Activated gamma-delta T cell treated with Interleukin-2 at 50 U/mL for 16 hours (primary cell): ENCODE measurements at places on chromosomes 6 and 20.
A peak's percentile ranks its signal among the peaks of the same experiment; 100 is the strongest.

DNA sequence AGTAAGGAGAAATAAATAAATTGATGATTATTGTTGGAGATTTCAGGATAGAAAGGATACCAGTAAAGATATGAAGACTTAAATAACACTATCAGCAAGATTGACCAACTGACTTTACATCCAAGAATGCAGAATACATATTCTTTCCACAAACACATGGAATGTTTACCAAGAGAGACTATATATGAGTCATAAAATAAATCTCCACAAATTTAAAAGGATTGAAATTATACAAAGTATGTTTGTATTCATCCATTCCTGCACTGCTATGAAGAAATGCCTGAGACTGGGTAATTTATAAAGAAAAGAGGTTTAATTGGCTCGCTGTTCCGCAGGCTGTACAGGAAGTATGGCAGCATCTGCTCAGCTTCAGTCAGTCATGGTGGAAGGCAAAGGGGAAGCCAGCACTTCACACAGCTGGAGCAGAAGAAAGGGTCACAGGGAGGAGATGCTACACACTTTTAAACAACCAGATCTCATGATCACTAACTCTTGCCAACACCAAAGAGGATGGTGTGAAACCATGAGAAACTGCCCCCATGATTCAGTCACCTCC lies 56.7 kb upstream of the TNFRSF21 start:
- DNase-seq = no peak

- no peak for DNase-seq
Measured at GRCh38 chr6:46756469-46757213, 9.9 kb downstream of the ANKRD66 start.

- no peak for DNase-seq
Measured at GRCh38 chr20:24134930-24135329, 146.4 kb upstream of the GGTLC1 start.

DNA sequence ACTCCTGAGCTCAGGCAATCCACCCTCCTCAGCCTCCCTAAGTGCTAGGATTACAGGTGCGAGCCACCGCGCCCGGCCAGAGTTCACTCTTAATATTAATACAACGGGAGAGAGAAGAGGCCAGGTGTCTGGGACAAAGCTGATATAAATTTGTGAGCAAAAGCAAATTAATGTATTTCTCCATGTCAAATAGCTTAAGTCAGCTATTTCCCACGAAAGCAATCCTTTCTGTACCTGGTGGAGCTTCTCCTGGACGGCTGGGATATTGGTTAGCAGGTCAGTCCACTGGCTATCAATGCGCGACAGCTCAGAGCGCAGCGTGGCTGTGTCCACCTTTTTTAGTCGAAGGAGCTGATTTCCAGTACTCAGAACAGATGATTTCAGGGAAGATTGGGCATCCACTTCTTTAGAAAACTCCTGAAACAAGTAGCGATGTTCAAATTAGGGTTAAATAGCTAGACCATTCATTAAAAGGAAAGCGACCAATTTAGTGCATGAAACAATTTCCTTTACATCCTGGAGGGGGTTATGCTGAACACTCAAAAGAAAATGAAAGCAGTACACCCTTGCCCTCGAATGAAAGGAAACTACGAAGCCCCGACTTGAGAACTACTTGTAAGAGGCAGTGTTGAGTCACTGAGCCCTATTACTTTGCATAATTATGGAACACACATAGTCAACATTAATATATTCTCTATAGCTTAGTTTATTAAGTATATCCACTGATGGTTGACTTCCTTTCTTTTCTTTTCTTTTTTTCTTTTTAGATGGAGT lies 403.4 kb downstream of the SYNE1 start:
- peak; percentile 9 for DNase-seq

- DNase-seq = no peak
Measured at GRCh38 chr6:3286641-3287171, 28.0 kb downstream of the PSMG4 start.

GRCh38 chr6:71287926-71288227 lies 734 bp upstream of the OGFRL1 start:
- DNase-seq = no peak

GRCh38 chr6:112031960-112032359 lies 21.9 kb upstream of the CCN6 start:
- DNase-seq = no peak

DNA sequence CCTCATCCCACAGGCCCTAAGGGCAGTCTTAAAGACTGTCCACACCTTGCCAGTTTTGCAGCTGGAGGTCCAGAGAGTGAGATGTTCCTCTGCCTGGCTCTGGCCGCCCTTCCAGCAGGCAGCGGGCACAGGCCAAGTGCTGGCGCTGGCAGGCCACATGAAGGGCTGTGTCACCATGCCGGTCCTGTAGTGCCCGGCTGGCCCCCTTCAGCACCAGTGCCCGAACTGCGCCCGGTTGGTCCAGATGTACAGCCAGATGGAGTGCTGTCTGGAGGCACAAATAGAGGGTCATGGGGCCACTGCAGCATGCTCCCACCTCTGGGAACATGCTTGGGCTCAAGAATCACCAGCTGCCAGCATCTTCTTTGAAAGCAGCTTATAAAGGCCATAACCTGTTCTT lies 3.8 kb downstream of the NFKBIE start:
- no peak for DNase-seq

DNA sequence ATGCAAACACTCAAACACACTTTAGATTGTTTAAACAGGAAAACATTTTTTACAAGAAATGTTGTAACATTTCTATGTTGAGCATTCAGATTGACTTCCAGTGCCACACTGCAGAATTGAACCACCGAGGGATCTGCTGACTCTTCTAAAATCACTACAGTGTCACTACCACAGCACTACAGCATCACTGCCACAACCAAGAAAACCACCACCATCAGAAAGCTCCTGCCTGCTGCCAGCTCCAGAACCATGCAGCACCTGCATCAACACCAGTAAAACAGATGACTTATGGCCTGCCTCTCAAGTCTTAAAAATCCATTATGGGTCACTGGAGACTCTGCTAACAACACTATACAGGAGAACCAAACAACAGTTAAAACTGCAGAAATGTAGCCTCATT lies 25.4 kb upstream of the BTN3A2 start:
- DNase-seq = no peak

DNA sequence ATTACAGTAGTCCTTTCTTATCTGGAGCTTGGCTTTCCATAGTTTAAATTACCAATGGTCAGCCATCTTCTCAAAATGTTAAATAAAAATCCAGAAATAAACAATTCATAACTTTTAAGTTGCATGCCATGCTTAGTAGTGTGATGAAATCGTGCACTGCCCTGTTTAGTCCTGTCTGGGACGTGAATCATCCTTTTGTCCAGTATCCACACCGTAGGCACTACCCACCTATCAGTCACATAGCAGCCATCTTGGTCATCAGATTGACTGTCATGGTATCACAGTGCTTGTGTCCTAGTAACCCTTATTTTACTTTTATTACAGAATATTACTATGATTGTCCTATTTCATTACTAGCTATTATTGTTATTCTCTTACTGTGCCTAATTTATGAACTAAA lies 924.1 kb downstream of the EYS start:
- DNase-seq = no peak

DNA sequence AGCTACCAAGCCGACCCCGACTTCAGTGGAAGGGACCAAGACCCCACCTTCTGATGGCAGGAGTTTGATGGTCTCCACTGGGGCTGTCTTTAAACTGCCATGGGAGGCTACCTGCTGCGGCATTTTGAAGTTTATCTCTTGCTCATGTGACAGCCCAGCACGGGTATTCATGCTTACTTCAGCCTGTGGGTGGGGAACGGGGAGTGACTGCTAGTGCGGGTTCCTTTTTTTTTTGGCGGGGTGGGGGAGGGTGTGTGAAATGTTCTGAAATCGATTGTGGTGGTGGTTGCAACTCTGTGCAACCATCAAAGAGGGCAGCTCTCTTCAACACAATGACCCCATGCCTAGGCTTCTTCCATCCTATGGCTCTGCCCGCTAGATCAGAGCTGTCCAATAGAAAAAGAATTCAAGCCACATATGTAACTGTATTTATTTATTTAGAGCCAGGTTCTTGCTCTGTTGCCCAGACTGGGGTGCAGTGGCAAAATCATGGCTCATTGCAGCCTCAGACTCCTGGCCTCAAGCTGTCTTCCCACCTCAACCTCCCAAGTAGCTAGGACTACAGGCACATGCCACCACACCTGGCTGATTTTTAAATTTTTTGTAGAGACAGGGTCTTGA lies 53.7 kb downstream of the PPP1R16B start:
- no peak for DNase-seq

DNA sequence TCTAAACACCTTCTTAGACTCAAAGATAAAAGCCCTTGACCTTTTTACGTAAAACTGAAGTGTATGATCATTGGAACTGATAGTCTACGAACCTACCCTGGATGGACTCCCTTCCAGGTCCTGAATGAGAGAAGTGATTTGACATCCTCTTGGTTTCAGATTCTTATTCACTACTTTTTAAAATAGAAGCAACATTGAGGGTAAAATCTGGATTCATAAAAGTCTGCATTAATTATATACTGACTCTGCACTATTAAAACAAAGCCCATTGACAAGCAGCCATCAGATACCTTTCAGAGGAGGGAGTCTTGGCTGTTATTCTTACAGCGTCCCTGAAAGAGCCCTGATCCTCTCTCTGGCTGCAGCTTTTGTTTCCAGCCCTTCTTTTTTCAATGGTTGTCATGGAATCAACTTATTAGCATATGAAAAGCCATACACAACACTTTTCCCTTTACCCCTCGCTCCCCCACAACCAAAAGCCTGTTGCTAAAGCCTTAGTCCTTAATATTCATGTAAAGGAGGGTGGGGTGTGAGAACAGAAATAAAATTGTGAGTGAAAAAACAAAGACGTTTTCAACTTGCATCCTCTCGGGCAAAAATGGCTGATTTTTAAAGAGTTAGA lies 270.0 kb upstream of the MARCKS start:
- DNase-seq = no peak

- DNase-seq = no peak
Measured at GRCh38 chr6:15872241-15873103, 209.6 kb upstream of the DTNBP1 start.

GRCh38 chr6:96975852-96976251 lies 51.3 kb downstream of the KLHL32 start:
- DNase-seq = no peak

DNA sequence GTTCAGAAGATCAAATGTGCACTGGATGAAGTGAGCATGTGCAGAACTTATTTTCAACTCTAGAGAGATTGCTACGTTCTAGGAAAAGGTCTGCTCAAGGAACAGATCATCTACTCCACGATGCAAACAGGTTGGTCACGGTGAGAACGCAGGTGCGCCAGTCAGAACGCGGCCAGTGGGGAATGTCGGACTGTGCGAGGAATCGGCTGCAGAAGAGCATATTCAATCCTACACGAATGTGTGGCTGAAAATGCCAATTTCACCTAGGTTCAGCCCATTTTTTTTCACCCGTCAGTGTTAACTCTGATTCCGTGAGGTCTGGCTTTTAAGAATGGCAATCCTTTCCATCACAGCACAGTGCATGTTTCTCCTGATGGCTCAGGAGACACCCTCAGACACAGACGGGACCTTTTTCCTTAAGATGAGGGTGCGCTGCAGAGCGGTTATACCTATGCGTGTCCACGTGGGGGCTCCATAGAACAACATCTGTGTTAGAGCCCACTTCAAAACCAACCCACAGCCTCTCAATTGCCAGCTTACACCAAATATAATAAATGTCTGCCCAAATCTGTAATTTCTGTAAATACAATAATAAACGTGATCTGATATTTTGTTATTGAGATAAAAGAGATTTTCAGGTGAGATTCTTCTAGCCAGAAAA lies 250.4 kb downstream of the FOXA2 start:
- DNase-seq = peak; percentile 28

- DNase-seq = no peak
Measured at GRCh38 chr6:163892824-163893561, 478.5 kb downstream of the QKI start.

- DNase-seq = no peak
Measured at GRCh38 chr6:1297746-1298145, 14.2 kb upstream of the FOXQ1 start.

GRCh38 chr6:41728073-41728936 lies 7.1 kb downstream of the TFEB start:
- DNase-seq = no peak
